ENCODE measurements at places on chromosomes 5 and 9.

DNA sequence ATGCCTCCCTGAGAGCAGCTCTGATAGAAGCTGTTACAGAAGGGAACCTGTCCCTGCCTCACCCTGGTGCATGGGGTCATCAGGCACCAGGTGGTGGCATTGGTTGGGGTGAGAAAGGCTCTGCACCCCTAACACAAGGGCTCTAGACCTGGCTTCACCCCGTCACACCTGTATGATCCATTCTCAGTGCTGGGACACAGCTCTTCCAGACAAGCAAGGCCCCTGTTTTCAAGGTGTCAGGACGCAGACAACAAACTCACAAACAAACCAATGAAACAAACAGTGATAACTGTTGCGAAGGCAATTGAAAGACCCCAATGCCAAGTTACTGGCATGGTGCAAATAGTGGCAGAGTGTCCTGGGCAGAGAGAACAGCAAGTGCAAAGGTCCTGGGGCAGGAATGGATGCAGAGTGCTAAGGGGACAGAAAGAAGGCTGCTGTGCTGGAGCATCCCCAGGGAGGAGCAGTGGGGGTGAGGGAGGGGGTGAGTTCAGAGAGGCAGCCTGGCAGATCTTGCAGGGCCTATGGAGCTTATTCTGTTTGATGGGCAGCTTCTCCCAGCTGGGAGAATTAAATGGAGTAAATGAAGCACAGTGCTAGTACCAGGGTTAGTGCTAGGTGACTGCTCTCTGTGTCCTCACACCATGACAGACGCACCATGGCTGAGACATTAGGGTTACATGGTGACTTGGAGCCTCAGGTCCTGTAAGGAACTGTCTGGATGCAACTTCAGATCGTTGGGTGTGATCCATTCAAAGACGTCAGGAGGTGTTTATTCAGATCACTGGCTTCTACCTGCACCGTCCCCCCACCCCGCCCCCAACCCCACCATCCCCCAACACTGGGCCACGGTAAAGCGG, 67.9 kb upstream of the UNC5A start:
- no peak for DNase-seq

- DNase-seq, result no peak
Measured at GRCh38 chr5:73250645-73251044, 77.7 kb downstream of the TMEM174 start.

DNA sequence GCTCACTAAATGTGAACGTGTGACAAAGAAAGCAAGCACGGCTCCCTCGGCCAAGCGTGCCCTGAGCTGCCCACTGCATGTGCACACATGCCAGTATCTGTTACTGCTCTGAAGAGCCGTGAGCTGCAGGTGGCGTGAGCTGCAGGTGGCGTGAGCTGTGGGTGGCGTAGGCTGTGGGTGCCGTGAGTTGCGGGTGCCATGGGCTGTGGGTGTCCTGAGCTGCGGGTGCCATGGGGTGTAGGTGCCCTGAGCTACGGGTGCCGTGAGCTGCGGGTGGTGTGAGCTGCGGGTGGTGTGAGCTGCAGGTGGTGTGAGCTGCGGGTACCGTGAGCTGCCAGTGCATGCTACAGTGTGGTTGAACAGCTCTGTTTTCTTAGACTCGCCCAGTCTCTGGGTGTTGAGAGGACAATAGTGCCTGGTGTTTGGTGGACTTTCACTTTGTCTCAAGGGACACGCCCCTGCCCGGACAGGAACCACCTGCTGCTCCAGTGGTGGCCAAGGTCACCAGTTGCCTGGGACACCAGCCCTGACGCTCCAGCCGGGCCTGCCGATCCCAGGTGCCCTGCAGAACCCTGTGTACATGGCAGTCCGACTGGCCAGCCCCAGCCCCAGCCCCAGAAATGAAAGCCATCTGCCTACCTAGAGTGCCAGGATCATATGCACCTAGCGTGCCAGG, 6.7 kb downstream of the CCDC187 start:
- no peak for DNase-seq

GRCh38 chr9:98880311-98881015, 63.2 kb upstream of the COL15A1 start:
- no peak for DNase-seq

- DNase-seq, result peak; percentile 53
Measured at GRCh38 chr9:121840838-121841760, 189.7 kb downstream of the DAB2IP start.

DNA sequence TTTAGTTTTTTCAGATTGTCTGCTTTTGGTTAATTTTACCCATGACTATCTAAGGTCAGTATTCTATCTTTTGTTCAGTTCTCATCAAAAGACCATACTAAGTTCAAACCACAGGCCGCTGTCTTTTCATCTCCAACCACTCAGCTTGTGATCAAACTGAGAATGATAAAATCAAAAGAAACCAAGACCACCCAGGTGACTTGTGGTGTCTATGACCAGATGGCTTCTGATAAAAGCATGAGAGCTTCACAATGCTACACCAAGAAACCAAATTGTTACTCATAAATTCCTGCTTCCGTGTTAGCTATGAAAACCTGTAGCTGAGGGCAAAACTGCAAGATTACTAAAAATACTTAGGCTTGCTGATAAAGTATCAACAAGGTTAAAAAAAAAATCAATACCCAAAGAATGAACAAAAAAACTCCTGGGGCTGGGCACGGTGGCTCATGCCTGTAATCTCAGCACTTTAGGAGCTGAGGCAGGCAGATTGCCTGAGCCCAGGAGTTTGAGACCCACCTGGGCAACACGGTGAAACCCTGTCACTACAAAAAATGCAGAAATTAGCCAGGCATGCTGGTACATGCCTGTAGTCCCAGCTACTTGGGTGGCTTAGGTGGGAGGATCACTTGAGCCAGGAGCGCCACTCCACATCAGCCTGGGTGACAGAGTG, 25.8 kb upstream of the GPX8 start:
- no peak for DNase-seq

DNA sequence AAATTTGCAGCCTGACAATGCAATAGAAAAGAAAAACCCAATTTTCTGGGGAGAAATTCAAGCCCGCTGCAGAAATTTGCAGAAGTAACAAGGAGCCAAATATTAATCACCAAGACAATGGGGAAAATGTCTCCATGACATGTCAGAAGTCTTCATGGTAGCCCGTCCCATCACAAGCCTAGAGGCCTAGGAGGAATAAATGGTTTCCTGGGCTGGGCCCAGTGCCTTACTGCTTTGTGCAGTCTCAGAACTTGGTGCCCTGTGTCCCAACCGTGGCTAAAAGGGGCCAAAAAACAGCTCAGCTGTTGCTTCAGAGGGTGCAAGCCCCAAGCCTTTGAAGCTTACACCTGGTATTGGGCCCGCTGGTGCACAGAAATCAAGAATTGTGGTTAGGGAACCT, 23.6 kb upstream of the EGFLAM start:
- no peak for DNase-seq

DNA sequence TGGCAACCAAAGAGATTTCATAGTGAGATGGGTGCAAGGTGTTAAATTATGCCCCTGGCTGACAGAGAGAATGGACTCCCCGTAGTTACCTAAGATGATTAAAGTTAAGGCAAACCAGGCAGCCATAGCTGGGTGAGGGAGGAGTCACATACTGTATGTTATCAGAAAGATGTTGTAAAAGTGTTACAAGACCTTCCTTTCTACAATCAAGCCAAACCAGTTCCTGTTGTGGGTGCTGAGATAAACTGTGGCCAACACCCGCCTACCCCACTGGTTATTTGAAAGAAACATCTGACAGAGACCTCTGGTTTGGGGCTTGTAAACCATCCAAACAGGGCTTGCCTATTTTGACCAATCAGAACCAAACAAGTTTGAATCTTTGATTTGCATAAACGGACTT, 684.7 kb upstream of the NUDT12 start:
- no peak for DNase-seq

- no peak for DNase-seq
Measured at GRCh38 chr9:69206047-69206446, 32.0 kb downstream of the TJP2 start.

DNA sequence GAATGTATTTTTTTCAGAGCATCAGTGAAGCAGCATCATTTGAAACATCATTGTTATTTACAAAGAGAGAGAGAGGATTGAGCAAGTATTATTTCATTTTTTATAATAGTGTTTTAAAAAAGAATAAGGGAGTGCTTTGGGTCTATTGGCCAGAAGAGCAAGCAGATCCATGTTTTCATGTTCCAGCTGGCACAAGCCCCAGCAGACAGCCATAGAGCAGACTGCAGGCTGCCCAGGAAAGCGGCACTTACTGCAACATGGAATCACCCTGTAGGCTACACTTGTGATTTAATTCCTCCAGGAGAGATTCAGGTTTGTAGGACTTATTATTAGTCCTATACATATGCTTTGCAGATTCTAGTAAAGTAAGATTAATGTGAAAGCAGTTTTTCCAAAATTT, 407.0 kb upstream of the GRAMD2B start:
- no peak for DNase-seq

DNA sequence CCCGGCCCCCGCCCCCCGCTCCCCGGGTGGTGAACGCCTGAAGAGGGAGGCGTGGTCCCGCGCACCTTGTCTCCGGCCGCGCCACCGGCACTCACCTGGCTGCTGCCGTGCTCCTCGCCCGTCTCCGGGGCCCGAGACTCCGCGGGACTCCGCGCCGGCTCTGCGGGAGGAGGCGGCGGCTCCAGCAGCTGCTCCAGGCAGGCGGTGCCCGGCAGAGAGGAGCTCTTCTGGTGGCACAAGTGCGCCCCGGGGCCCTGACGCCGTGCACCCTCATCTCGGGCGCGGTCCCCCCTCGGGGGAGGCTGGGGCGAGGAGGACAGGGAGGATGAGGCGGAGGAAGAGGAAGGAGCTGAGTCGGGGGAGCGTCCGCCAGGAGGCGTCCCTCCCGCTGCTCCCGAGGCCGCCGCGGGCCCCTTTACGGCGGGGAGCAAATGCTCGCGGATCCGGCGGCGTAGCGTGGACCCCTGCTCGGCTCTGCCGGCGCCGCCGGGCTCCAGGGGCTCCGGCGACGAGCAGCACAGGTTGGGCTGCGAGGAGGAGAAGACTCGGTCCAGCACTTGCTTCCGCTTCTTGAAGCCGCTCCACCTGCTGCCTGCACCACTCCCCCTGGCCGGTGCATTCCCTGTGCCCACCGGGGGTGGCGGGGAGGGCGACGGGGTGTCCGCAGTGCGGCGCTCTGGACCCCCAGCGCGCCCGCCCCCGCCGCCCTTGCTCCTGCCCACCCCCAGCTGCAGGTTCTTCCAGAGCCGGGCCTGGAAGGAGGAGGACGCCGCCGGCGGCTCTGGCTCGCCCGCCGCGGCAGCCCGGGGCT, 928 bp downstream of the MCTP1 start:
- no peak for DNase-seq

DNA sequence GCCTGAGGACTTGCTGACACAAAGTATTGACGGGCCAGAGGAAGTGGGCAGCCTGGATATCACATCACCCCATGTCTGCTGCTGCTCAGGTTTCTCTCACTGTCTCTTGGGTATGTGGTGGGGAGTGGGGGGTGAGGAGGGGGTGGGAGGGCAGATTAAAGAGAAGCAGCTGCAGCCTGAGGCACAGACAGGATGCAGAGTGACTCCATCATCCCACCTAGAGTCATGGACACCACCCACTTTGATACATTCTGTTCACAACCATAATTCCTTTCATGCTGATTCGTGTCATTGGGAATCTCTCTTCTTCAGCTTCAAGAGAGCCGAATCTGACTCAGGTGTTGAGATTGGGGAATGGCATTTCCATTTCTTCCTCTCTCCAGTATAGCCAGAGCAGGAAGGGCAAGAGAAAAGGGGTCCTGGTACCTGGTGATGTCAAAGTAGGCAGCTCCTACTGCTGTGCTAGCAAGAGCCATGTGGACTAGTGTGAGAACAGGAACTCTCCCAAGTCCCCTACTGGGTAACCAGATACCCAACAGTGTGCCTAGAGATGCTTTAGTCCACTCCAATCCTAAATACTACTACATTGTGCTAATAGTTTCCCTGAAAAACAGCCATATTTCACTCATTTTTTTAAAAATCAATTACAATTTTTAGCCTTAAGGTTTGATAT, 22.4 kb downstream of the GRAMD2B start:
- no peak for DNase-seq

DNA sequence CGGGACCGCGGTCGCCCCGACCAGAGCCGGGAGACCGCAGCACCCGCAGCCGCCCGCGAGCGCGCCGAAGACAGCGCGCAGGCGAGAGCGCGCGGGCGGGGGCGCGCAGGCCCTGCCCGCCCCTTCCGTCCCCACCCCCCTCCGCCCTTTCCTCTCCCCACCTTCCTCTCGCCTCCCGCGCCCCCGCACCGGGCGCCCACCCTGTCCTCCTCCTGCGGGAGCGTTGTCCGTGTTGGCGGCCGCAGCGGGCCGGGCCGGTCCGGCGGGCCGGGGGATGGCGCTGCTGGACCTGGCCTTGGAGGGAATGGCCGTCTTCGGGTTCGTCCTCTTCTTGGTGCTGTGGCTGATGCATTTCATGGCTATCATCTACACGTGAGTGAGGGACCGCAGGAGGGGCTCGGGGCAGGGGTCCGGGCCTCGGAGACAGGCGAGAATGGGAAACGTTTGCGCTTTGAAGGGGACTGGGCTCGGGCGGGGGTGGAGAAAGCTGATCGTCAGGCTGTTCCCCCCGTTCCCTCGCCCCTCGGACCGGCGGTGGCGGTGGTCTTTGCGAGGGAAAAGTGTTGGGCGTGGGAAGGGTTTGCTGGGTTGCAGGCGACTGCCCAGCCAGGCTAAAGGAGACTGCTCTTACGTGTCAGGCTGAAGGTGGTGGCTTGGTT, 457 bp downstream of the UGCG start:
- peak; percentile 62 for DNase-seq

GRCh38 chr5:54548565-54548964, 31.0 kb downstream of the SNX18 start:
- no peak for DNase-seq

DNA sequence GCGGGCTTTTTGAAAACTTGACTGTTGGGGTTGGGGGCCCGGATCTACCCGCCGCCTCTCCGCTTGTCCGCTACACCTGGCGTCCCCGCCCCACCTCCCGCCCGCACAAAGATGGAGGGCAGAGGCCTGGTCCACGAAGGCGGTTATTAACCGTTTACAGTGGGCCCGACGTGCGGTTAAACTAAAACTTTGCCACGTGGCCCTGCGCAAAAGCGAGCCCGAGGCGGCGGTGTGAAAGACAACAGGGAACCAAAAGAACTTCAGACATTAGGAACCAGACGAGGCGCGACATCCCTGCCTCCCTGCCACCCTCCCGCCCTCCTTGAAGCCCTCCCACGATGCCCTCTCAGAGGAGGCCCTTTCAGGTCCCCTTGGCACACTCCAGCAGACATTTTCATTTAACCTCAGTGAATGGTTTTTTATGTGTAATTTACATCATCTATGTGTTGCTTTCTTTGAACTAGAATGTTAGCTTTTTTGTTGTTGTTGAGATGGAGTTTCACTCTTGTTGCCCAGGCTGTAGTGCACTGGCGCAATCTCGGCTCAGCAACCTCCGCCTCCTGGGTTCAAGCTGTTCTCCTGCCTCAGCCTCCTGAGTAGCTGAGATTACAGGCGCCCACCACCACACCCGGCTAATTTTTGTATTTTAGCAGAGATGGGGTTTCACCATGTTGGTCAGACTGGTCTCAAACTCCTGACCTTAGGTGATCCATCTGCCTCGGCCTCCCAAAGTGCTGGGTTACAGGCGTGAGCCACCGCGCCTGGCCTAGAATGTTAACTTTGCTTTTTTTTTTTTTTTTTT, 999 bp upstream of the HNRNPA0 start:
- DNase-seq, result no peak

- DNase-seq, result no peak
Measured at GRCh38 chr5:31944684-31945445, 229.3 kb downstream of the GOLPH3 start.

- no peak for DNase-seq
Measured at GRCh38 chr5:158744680-158745079, 355.0 kb downstream of the EBF1 start.

Data from occipital lobe (tissue), 3 donors.